CD4-positive, alpha-beta T cell treated with Interleukin-4 for 1 hour (primary cell): ENCODE measurements at places on chromosomes 7 and 10.

- no peak for DNase-seq
Measured at GRCh38 chr10:71638822-71639719, 80.5 kb downstream of the C10orf105 start.

GRCh38 chr7:30479202-30480120 lies 877 bp upstream of the NOD1 start:
- DNase-seq = no peak

DNA sequence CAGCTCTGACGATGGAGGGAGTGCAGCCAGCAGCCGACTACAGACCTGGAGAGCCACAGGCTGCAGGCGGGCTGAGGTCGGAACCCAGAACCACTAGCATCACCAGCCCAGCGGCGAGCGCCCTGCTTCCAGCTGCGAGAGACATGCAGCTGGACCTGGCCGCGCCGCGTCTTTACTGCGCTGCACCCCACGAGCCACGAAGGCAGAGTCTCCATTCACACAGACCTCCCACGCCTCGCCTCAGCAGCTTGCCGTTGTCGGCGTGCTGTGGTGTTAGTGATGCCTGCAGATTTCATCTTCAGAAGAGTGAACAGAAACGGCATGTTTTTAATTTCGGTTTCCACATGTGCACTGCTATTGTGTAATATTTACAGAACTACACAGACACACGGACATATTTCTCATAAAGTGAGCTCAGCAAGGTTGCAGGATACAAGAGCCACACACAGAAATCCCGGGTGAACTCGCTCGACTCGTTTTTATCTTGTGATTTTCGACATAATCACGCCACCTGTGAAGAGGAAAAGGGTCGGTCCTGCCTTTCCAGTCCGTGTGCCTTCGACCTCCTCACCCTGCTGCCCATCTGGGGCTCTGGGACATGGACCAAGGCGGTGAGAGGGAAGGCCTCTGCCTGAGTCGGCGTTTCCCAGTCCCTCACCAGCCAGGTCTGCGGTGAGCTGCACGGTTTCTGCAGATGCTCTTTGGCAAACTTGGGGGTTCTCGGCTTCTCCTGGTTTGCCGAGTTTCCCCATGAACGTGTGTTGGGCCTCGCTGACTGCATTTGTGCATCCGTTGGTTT lies 252.2 kb downstream of the ELFN1 start:
- DNase-seq = no peak

DNA sequence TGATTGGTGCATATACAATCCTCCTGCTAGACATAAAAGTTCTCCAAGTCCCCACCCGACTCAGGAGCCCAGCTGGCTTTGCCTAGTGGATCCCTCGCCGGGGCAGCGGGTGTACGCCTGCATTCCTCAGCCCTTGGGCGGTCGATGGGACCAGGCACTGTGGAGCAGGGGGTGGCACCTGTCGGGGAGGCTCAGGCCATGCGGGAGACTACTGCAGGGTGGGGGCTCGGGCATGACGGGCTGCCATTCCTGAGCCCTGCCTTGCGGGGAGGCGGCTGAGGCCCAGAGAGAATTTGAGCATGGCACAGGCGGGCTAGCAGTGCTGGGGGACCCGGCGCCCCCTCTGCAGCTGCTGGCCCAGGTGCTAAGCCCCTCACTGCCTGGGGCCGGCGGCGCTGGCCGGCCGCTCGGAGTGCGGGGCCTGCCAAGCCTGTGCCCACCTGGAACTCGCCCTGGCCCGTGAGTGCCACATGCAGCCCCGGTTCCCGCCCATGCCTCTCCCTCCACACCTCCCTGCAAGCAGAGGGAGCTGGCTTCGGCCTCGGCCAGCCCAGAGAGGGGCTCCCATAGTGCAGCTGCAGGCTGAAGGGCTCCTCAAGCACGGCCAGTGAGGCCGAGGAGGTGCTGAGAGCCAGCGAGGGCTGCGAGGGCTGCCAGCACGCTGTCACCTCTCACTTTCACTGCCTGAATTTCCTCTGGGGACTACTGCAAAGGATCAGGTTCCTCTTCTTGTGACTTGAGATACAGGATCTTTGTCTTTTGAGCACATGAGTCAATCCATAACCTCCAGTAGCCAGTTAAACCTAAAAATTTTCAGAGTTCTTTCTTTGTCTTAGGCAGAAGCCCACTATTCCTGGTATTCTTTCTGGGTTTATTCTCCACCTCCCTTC lies 25.1 kb upstream of the ELOVL3 start:
- DNase-seq = no peak
